ENCODE measurements at places on chromosomes 1 and 21.

- no peak for DNase-seq
Observed at GRCh38 chr1:15958793-15959192, 17.1 kb downstream of the ZBTB17 start.

- DNase-seq = no peak
Observed at GRCh38 chr1:235067396-235068157, 61.1 kb downstream of the TOMM20 start.

GRCh38 chr1:18182398-18183160 lies 75.0 kb downstream of the IGSF21 start:
- DNase-seq = no peak

DNA sequence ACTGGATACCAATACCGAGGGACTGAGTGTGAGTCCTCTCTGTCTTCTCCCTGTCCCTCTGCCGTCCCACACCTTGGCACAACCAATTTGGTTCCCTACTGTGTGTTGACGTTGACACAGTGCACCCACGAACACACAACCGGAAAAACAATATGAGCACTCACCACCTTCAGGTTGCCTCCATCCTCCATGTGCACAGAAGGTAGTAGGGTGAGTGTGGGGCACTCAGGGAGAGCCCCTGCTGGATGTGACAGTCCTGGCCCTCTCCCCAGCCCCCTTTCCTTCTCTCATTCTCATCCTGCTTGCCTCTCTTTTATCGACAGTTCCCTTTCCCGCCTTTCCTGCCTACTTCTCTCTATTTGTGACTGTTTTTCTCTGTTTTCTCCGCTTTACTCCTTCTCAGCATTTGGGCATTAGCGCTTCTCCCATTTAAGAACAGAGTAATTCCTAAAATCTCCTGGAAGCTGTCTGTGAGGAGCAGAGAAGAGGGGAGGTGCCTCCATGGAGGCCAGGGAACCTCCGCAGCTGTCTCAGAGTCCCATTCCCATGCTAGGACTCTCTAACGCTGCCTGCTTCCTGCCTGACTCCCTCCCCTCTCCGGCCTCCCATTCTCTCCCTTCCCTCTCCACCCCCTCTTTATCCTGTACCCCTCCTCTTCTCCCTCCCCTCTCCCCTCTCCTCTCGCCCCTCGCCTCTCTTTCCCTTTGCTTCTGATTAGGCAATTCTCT lies 16.4 kb downstream of the CADM3 start:
- no peak for DNase-seq

DNA sequence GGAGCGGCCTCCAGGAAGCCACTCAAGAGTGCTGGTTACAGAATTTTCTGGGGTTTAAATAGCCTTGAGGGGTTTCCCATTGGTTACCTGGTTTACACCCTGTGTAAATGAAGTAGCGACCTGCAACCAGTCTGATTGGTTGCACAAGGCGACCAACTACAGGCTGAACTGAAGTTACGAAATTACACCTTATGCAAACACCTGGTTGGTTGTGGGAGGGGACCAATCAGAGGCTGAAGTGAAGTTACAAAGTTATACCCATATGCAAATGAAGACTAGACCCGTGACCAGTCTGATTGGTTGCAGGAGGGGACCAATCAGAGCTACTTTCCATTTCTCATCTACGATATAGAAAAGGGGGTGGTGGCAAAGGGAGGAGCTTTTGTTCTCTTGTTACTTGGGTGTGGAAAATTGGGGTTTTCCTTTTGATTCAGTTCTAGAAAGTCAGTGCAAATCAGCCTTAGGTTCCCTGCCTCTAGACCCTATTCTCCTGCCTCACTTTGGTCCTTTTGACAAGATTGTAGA lies 22.2 kb upstream of the C1orf174 start:
- no peak for DNase-seq

- DNase-seq = no peak
Observed at GRCh38 chr1:2986549-2987305, 34.5 kb upstream of the ACTRT2 start.

DNA sequence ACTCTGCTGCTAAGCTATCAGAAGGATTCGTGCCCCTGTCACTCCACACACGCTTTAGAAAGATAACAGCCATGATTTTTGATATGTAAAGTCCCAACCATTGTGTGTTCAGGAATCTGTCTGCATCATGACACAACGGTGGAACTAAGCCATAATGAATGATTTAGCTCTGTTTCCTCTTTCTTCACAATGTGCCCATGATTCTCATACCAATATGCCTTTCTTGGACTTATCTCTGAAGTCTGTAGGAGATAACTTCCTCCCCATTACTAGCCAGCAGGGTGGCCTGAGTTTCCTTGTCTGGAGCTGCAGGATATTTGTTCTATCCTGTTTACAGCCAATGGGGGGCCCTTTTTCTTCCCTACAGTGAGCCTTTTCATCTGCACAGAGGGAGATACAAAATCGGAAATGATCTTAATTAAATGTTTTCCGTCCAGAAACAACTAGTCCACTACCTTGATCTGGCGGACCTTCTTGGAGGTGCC lies 511.7 kb downstream of the USP25 start:
- no peak for DNase-seq

- no peak for DNase-seq
Observed at GRCh38 chr1:9100471-9101043, 28.3 kb downstream of the GPR157 start.

DNA sequence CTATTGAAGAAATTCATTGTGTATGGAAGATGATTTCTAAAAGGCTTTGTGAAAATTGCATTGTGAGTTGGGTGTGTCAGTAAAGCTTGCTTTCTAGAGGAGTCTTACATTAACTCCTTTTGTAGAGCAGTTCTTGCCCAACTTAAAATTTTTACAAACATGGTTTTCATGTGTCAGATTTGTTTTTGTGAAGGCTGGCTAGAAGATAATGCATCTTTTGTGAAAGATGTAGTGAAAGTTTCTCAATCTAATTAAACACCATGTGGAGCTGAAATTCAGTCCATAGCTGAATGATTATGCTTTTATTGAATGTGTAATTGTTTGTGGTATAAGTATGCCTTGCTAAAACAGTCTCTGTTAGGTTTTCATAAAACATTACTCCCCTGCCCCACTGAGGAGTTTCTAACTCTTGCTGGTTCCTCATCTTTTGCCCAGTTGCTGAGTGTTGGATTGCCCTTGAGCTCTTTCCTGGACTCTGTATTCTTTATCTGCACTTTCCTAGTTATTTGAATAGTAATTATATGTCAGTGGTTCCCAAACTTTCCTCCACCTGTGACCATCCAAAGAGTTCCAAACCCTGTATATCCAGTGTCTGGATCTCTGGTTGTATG lies 38.0 kb downstream of the KCTD3 start:
- DNase-seq = no peak

DNA sequence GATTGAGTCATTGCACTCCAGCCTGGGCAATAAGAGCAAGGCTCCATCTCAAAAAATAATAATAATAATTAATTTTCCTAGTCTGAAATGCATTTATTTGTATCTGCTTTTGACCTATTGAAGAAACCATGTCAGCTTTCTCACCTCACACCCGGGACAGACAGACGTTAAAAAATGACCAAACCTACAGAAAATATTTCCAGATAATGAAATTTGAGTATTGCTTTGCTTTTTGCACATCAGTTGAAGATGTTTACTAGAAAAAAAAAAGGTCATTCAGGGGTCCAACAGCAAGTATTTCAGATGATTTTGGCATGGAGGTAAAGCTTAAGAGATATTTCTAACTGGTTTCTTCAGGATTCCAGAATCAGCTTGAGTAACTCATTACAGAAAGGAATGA lies at the start of gene OR6K6:
TSS of gene OR6K6 (plus strand) at position 301 of the 400 bp plus-strand sequence. CDS start 168 bp downstream, outside the sequence.
- DNase-seq = no peak

- peak; percentile 62 for DNase-seq
Observed at GRCh38 chr1:2555634-2556276, 416 bp upstream of the TNFRSF14 start.

GRCh38 chr1:234515411-234515810 lies 36.4 kb upstream of the TARBP1 start:
- no peak for DNase-seq

DNA sequence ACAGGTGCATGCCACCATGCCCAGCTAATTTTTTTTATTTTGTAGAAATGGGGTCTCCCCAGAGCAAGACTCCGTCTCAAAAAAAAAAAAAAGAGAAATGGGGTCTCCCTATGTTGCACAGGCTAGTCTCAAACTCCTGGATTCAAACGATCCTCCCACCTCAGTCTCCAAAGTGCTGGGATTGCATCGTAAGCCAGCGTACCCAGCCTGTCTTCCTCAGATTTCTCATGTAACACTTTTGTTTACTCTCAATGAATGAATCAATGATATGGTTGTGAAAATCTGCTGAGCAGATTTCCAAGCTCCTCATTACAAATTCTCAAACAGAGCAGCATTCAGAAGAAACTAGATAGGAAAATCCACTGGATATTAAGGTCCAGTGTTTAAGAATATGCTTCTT lies 6.6 kb downstream of the CMPK1 start:
- no peak for DNase-seq

- no peak for DNase-seq
Observed at GRCh38 chr1:2042830-2043773, 7.1 kb upstream of the PRKCZ start.

- no peak for DNase-seq
Observed at GRCh38 chr1:175911138-175911537, 167.7 kb upstream of the TNR start.

GRCh38 chr1:187408212-187409004 lies 579.7 kb downstream of the PLA2G4A start:
- DNase-seq = no peak

- DNase-seq = no peak
Observed at GRCh38 chr1:232534552-232535517, 95.1 kb downstream of the SIPA1L2 start.

- peak; percentile 31 for DNase-seq
Observed at GRCh38 chr21:36330904-36331303, 10.9 kb downstream of the MORC3 start.

- no peak for DNase-seq
Observed at GRCh38 chr1:242187816-242188215, 188.9 kb upstream of the MAP1LC3C start.

DNA sequence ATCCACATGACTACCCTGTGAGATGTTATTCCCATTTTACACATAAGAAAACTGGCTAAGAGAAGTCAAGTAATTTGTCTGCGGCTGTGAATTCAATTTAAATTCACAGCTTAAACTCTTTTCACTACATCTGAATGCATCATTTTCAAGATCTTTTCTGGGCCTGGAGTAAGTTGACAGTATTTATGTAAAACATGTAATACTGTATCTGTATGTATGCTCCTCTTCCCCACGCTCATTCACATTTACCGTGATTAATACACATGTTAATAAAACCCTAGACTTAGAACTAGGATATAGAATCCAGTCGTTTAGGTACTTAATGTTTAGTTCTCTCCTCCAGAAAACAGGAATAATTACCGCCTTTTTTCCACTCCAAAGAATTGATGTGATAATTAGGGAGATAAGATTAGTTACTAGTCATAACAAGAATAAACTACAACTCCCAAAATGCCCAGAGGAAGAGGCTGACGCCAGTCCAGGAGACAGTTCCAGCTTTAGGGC lies 442 bp upstream of the PPP1R12B start:
- no peak for DNase-seq

DNA sequence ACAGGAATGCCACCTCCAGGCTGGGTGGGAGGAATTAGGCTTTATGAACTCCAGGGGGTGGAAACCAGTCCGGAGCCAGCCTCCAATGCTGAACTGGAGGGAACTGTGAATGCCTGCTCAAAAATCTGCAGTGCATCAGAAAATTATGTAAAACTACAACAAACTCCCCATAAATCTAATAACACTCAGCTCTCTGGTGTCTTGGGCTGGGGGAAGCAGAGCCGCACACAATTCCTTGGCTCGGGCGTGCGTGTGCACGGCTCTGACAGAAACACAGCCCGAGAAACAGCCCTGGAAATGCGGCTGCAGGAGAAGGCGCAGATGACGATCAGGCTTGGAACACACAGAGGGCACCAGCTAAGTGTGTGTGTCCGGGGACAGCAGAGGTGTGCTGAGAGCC lies 127.6 kb upstream of the VAMP3 start:
- DNase-seq = no peak

DNA sequence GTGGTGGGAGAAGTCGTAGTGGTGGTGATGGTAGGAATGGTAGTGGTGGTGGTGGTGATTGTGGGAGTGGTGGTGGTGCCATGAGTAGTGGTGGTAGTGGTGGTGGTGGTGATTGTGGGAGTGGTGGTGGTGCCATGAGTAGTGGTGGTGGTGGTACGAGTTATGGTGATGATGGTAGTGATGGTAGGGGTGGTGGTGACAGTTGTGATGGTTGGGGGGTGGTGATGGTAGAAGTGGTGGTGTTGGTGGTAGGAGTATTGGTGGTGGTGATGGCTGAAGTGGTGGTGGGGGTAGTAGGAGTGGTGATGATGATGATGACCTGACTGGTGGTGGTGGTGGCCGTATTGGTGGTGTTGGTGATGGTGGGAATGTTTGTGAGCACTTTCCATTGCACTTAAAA lies 107.1 kb downstream of the DISC1 start:
- DNase-seq = no peak

DNA sequence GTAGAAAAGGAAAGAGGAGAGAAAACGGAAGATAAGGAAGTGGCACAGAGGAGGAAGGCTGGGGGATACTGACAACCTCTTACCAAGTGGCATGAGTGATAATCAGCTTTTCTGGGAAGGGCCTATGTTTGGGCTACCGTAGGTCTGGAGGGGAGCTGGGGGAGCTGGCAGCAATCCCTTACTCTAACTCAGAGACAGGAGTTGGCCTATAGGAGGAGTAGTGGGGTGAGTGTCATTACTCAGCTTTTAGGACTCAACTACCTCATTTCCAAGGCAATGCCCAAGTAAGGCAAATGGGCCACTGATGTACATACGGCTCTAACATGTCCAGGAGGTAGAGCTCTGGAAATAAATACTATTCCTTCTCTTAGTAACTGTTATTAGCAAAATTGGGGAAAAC lies 48.7 kb upstream of the DMRTA2 start:
- no peak for DNase-seq

DNA sequence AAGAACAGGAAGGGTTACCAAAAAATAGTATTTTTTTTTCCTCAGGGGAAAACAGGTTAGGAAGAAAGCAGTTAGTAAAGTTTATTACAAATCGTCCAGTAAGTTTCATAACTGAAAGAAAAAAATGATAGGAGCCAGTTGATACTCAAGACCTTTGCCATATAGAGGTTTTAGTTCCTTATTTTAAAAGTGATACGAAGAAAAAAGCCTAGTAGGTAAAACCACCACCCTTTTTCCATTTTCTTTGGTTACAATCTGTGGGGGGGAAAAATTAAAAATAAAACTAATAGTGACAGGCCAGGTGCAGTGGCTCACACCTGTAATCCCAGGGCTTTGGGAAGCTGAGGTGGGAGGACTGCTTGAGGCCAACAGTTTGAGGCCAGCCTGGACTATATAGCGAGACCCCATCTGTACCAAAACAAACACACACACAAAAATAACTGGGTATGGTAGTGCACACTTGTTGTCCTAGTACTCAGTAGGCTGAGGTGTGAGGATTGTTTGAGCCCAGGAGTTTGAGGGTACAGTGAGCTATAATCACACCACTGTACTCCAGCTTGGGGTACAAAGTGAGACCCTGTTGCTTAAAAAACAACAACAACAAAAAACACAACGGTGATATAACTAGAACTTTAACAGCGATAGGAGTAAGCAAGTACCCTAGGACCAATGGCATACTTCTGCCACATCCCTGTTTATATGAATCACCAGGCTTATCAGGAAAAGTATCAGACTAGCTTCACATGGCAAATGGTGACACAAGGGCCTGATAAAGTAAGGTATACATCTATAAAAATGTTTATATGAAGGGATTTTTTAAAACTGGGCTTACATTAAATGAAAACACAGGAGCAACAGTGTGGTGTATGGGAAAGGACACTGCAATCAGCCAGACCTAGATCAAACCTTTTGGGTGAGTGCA lies 5.4 kb downstream of the TMEM59 start:
- no peak for DNase-seq

All from T-helper 9 cell (primary cell).